ENCODE measurements at places on chromosomes 12 and 14. TPM values are rescaled to one million over a fixed set of nuclear protein-coding genes. Genes with fewer than 3 reads are reported as not detected.

Gene DACT1
- 4.5 TPM for total RNA-seq

Gene SUSD6
- 51.3 TPM for total RNA-seq

Gene HOXC6
- total RNA-seq, result 0.71 TPM

Gene KLRC2
- 0.71 TPM for total RNA-seq

Gene CCDC175
- total RNA-seq, result 0.94 TPM

Gene TAS2R10
- total RNA-seq, result 0.80 TPM

Gene TAS2R20
- total RNA-seq, result 1.7 TPM

Gene SUOX
- total RNA-seq, result 26.2 TPM

Gene ULK1
- total RNA-seq, result 32.8 TPM

Gene MMP19
- 9.6 TPM for total RNA-seq

Gene PTPRR
- total RNA-seq, result 1.5 TPM

Gene CLEC4E
- total RNA-seq, result 5.5 TPM

Gene LBHD2
- total RNA-seq, result not detected

Gene PLEKHA5
- total RNA-seq, result 88.5 TPM

Gene TMCC3
- total RNA-seq, result 17.8 TPM

Gene PLA2G1B
- 6.5 TPM for total RNA-seq

Gene MDGA2
- total RNA-seq, result not detected

All from lung (tissue), 17 donors.